Mesenchymal stem cell (in vitro differentiated cells and primary cell): ENCODE measurements at places on chromosomes 2 and 18.

DNA sequence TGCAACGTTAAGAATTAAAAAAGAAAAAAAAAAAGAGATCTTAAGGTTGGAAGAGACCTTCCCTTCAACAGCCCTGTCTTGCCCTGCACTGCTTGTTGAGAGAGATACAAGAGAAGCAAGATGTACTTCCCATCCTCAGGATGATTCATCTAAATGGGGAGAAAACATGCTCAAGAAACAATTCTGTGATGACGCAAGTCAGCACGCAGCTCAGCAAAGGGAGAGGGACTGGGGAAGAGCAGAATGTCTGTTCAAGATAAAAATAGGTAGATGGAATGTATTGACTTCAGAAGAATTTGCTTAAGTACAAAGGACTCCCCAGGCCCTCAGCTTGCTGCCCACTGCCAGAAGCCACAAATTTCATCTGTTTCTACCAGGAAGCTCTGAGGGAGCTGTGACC, 198.2 kb upstream of the SPRED2 start:
- DNase-seq, result peak; percentile 89

- DNase-seq, result no peak
Measured at GRCh38 chr2:29239209-29239960, 124.2 kb downstream of the CLIP4 start.

DNA sequence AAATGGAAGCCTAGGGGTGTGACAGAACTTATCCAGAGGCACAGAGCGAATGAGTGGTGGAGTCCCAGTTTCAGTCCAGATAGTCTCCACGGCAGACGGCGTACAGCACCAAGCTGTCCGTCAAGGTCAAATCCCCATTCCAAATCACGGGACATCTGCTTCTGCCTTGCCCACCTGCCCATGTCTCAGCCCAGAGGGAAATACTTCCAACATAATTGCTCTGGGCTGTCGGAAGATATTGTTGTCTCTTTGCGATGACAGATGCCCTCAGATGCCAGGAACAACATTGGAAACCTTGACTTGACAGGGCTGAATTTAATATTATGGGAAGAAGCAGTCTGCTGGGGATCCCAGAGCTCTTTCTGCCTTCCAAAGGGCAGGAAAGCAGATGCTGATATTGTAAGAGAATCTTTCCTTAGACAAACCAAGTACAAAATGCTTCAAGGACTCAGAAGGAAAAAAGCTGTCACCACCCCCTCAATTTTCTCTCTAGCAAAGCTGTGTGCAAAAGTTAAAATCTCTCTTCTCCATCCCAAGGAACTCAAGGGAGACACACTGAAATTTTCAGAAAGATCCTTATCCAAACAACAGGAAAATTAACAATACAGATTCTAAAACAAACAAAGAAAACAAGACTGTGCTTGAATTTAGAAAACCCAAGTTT, 364.0 kb downstream of the LRATD1 start:
- no peak for DNase-seq

DNA sequence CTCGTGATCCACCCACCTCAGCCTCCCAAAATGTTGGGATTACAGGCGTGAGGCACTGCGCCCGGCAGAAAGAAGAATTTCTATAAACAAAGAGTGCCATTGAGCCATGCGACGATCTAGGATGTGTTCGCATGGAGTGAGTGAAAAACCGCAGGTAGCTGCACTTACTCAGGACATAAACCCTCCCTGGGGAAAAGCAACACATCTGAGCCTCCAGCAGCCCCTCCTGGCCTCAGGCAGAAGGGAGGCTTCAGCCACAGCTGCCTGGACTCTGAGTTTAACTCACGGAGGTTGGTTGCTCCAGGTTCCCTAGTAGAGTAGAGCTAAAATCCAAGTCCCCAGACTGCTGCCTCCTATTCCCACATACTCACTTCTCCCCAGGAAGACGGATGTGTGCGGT, 11.3 kb upstream of the STK25 start:
- DNase-seq, result no peak

- no peak for DNase-seq
Measured at GRCh38 chr18:44766450-44766849, 85.8 kb downstream of the SETBP1 start.

- DNase-seq, result no peak
Measured at GRCh38 chr2:144498277-144498676, 21.6 kb downstream of the ZEB2 start.

- DNase-seq, result no peak
Measured at GRCh38 chr2:231415029-231415428, 19.5 kb downstream of the B3GNT7 start.

DNA sequence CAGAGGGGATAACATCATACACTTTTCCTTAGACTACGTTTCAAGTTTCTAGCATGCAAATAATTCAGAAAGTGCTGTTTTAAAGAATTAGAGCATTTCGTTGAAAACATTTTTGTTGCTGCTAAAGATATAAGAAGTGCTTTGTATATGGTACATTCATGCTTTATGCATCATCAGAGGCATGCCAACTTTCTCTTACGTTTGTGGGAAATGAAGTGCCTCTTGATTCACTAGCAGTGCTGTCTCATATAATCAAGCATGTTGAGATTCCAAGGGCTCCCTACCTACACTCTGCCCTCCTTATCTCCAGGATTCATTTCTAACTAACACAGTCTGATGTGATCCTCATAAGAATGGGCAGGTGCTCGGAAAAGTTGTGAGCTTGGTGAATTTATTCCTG, 748.6 kb upstream of the DDX18 start:
- DNase-seq, result peak; percentile 24

DNA sequence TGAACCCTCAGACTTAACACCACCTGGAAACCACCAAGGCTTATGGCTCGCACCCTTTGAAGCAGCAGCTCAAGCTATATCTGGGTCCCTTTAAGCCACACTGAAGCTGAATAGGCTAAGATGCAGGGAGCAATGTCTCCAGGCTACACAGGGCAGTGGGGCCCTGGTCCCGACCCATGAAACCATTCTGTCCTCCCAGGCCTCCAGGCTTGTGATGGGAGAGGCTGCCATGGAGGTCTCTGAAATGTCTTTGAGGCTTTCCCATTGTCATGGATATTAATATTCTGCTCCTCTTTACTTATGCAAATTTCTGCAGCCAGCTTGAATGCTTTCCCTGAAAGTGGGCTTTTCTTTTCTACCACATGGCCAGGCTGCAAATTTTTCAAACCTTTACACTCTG, 608.7 kb downstream of the CNTNAP5 start:
- no peak for DNase-seq

- no peak for DNase-seq
Measured at GRCh38 chr18:48376934-48377333, 32.2 kb downstream of the ZBTB7C start.
